Skeletal muscle cell (primary cell): ENCODE measurements at places on chromosomes 4 and X.

DNA sequence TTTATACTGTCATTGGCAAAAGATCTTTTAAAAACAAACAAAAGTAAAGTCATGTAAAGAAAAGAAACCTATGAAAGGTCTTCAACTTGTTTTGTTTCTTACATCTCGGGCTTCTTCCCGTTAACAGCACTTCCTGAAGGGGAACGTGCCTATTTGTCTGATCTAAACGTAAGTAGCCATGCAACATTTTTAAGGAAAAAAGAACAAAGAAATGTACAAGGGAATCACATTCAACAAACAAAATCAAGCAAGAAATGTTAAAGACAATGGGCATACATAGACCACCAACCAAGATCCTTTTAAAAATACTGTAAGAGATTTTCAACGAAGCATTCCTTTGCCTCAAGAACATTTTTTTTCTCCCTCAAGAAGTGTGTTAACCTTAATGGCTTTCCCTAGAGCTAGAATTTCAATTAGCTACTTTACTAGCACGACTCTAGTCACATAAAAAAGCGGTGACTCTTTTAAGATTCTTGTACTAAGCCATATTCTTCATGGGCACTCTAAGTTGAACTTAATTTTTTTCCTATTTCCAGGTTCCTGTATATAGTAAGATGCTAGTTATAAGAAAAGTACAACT lies 112.0 kb upstream of the TTC29 start:
- DNase-seq, result no peak

GRCh38 chrX:71236836-71237235 lies 13.8 kb downstream of the GJB1 start:
- DNase-seq, result no peak

DNA sequence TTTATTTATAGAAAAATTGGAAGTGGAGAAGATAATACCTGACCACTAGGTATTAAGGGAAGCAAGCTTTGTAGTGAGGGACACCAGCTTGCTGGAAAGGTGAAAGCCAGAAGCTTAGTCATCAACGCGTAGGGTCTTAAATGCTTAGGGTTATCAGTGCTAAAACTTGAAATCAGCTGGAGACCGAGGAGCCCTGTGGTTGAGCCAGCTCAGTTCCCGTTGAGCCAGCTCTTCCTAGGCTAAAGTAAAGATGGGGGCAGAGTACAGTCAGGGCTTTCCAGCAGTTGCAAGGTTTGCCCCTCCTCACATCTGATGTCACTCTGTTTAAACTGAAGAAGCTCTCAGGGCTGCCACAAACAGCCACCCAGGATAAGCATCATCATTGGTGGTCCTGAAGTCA lies 240.7 kb downstream of the DCLK2 start:
- no peak for DNase-seq

- DNase-seq, result no peak
Measured at GRCh38 chr4:147709999-147710398, 21.9 kb upstream of the ARHGAP10 start.

- DNase-seq, result no peak
Measured at GRCh38 chrX:72142094-72142793, 10.5 kb upstream of the RTL5 start.

DNA sequence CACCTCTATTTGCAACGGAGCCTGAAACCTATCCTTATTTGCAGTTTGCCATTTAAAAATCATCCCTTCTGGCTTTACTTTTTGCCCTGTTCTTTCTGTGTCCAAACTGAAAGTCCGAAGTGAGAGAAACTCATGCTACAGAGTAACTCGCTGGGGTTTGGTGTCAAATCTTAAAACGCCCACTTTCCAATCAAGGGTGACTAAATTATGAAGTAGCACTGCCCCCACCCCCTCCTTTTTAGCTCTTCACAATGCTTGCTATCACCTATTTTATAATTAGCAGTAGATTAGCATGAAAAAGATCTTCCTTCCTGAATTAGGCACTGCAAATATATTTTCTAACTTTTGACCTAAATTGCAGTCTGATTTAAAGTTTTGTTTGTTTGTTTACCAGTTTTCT lies 52.5 kb downstream of the VGLL1 start:
- DNase-seq, result no peak

- no peak for DNase-seq
Measured at GRCh38 chr4:141502755-141503154, 133.6 kb upstream of the IL15 start.

DNA sequence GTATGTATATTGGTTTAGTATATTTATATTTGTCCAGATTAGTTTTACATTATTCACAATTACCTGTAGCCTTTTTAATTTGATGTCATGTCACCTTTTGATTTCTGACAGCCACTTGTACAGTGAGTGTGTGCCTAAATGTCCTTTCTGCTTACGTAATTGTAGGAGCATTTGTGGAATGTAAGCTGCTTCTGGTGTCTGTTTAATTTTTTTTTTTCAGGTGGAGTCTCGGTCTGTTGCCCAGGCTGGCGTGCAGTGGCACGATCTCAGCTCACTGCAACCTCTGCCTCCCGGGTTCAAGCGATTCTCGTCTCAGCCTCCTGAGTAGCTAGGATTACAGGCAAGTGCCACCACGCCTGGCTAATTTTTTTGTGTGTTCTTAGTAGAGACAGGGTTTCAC lies 91.2 kb upstream of the XAGE2 start:
- DNase-seq, result no peak

DNA sequence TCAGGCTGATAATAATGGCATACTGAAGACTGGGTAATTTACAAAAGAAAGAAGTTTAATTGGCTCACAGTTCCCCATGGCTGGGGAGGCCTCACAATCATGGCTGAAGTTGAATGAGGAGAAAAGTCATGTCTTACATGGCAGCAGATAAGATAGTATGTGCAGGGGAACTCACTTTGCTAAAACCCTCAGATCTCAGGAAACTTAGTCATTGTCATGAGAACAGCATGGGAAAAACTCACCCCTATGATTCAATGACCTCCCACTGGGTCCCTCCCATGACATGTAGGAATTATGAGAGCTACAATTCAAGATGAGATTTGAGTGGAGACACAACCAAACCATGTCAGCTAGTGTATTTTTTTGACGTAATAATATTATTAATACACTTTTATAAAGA lies 149.8 kb upstream of the BOD1L1 start:
- DNase-seq, result no peak

GRCh38 chrX:113868177-113868576 lies 715.7 kb upstream of the HTR2C start:
- DNase-seq, result no peak

- no peak for DNase-seq
Measured at GRCh38 chrX:149511081-149511480, 6.0 kb upstream of the IDS start.

DNA sequence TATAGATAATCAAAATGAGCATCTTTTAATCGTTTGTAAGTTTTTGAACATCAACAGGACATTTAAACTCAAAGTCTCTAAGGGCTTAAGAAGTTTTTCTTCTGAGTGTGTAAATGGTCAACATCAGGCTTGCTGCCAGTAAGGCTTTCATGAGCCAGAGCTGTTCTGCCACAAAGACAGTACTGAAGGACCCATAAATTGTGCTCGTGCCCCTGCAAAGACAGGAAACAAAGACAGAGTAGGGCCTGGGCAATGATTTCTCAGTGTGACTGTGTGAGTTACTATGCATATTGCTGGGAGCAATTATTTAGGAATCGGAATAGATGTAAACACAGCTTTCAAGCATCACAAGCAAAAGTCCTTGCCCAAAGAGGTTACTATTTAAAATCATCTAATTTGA lies 300.0 kb downstream of the IDS start:
- no peak for DNase-seq

GRCh38 chr4:28256295-28256694 lies 1395.7 kb downstream of the STIM2 start:
- DNase-seq, result no peak

GRCh38 chr4:173509036-173510001 lies 20.7 kb downstream of the HAND2 start:
- no peak for DNase-seq

DNA sequence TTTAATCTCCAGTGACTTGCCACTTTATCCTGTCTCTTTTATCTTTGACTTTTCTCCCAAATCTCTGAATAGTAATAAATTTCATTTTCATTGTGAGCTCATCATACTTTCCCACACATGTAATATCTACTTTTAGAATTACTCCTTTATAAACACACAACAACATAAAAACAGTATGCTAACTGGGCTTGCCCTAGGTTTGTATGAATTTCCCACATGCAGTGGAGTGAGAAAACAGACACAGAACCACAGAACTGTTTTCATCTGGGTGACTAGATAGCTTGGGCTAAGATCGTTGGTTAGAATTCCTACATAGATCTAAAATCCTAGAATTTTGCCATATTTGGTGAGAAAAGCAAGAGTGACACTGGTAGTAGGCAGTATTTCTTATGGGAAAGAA lies 409.5 kb downstream of the SPRY1 start:
- no peak for DNase-seq

- DNase-seq, result no peak
Measured at GRCh38 chr4:82230306-82230705, 143.5 kb downstream of the HNRNPD start.

DNA sequence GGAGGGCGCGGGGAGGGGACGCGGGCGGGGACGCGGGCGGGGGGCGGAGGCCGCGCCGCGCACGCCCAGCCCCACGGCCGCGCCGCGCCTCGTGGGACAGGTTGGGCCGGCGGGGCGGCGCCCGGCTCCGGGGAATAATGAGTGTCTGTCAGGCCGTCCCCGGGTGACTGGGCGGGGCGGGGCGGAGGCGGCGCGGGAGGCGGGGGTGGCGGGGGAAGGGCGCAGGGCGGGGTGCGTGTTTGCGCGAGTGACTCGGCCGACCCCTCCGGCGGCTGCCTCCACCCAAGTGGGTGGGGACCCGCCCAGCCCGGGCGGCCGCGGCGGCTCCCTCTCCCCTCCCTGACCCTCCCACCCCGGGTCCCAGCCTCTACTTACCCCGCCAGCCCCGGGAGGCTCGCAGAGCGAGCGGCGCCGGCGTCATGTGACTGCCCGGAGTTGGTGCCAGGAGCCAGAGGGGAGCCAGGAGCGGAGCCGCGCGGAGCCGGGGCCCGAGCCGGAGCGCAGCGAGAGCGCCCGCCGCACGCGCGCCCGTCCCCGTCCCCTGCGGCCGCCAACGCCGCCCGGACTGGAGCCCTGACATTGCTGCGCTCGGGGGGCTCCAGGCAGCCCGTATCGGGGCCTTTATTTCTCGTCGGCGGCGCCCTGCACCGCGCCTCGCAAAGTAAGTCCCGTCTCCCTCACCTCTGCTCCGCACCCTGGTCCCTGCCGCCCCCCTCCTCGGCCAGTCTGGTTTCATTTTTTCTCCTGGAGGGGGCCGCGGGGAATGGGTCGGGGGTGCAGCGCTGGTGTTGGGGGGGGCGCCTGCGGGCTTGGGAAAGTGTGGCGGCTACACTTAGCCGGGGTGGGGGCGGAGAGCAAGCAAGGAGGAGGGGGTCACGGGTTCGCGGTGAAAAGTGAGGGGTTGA lies at the start of gene KLF3:
KLF3 (plus strand) TSS at position 399 of the 905 bp plus-strand sequence. CDS start 16,427 bp downstream, outside the sequence.
- DNase-seq, result peak; percentile 63

- DNase-seq, result peak; percentile 51
Measured at GRCh38 chrX:119190831-119191230, 45.3 kb upstream of the PGRMC1 start.

GRCh38 chrX:5080791-5081190 lies 1147.9 kb downstream of the NLGN4X start:
- DNase-seq, result no peak

DNA sequence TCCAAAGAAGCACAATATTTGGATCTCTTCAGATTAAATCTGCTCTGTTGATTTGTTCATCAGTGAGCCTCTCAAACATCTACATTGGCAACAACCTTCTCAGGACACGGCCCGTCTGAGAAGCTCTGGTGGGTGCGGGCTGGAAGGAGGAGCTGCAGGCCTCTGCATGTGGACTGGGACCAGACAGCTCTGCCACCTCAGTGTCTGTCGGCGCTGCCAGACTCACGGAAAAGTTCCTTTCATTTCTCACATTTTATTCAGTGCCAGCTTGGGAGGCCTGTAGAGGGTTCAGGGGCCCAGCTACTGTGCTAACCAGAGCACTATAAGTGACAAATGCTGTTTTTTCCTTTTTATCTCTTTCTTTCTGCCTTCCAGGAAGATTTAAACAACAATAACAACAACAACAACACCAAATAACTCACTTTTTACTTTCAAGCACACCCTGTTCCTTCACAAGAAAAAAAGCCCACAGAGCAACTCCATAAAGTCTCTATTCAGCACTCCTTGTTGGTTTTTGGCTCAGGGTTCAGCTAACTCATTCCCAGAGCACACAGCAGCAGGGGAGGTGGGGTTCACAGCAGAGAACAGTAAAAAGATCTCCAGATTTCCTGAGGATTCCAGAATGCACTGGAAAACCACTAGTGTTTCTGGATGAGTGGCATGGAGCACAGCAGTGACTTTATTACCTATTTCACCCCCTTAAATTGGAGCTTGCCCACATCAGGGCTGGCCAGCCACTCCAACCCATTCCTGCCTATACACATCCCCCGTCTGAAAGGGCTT lies 23.2 kb upstream of the HOPX start:
- no peak for DNase-seq

GRCh38 chr4:73615613-73616012 lies 4.6 kb downstream of the RASSF6 start:
- no peak for DNase-seq

DNA sequence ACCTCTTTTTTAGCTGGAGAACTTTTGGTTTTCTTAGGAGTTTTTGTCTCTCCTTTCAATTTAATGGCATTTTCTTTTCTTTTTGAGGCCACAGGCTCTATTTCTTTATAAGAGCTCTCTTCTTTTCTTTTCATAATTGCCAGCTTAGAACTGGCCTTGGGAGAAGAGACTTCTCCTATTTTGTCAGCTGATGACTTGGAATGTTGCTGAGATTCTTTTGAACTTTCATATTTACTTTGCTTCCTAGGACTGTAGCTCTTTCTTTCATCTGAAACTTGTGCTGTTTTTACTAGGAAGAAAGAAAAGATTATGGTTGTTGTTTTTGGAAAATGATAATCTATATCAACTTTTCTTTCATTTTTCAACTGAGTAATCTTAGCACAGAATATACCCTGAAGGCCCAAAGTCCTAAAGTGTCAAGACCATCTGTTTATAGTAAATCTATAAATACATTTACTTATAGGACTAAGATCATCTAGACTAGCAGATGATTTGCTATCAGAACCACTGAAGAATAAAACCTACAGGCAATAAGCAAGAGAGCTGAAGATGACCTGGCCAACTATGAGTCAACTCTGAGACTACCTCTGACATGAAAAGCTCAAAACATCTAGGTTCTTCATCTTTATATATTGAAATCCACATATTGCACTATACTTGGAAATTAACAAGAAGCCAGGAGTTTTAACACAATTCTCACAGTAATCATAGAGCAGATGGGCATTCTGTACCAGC lies 45.6 kb downstream of the RFC1 start:
- no peak for DNase-seq

DNA sequence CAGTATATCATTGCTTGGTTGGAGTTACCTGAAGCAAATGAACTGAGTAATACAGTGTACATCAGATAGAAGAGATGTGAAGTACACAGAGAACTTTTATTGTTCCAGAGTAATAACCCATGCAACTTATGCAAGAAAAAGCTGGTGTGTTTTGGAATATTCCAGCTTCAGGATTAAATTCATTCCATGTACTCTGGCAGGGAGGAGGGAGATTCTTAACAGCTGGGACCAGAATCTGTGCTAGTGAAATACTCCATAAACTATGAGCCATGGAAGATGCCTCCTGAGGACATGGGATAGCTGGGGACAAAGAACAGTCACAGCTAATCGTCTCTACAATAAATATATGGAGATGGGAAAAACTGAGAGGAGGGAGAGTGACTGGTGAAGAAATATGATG lies 101.6 kb upstream of the OTUD4 start:
- no peak for DNase-seq
